ENCODE measurements at places on chromosomes 4 and X.

GRCh38 chr4:71974681-71975080 is 57.1 kb upstream of the NPFFR2 start:
- no peak for DNase-seq

GRCh38 chr4:99165978-99166377 is 21.9 kb upstream of the ADH4 start:
- no peak for DNase-seq

- DNase-seq, result no peak
Measured at GRCh38 chr4:16238327-16238726, 12.1 kb upstream of the TAPT1 start.

GRCh38 chrX:56125946-56126345 is 106.2 kb upstream of the KLF8 start:
- DNase-seq, result no peak

- no peak for DNase-seq
Measured at GRCh38 chr4:100949350-100949935, 397.9 kb downstream of the PPP3CA start.

DNA sequence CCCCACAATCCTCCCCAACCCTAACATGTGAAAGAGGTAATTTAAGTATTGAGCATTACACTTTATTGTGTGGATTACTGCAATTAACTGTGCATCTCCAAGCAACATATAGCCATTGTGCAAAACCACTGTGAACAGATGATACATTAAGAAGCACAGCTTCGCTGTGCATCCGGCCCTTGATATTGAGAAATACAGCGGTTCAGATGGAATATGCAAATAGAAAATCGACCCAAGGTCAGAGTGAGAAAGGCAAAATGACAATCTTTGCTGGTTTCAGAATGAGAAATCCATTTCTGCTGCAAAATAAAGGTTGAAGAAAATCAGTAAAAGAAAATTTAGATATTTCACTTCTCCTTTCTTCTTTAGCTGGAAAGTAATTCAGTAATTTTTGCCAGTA is 805.9 kb upstream of the GRID2 start:
- DNase-seq, result no peak

DNA sequence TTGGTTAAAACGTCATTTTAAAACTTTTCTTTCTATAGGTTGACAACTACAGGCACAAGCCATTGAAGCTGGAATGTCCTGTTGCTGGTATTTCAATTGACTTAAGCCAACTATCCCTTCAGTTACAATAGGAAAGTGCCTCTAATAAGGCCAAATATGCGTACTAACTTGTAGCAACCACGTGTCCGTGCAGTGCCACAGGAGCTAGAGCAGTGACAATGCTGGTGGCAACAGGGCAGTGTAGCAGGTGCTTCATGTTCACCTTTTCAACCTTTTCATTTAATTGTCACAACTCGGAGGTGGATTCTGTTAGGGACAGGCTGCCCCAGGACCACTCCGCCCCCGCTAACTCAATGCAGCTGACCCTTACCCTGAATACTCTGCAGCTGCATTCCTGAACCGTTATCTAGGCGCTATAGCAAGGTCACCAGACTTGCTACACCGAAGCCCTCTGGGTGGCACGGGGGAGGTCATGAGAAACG is 37.7 kb downstream of the ERVMER34-1 start:
- DNase-seq, result no peak

- no peak for DNase-seq
Measured at GRCh38 chr4:166655231-166655630, 579.1 kb downstream of the SPOCK3 start.

DNA sequence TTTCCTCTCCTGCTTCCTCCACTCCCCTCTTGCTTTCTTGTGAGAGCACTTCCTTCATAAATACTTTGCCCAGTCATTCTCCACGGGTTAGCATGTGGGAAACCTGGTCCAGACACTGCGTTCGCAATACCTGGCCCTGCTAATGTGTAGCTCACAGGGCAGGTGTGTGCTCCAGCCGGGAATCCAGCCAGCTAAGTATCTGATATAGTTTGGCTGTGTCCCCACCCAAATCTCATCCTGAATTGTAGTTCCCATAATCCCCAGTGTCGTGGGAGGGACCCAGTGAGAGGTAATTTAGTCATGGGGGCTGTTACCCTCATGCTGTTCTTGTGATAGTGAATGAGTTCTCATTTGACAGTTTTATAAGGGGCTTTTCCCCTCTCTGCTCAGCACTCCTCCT is 32.2 kb upstream of the STX18 start:
- DNase-seq, result no peak

GRCh38 chr4:180455226-180455625 is 1788.0 kb upstream of the TENM3 start:
- DNase-seq, result no peak

DNA sequence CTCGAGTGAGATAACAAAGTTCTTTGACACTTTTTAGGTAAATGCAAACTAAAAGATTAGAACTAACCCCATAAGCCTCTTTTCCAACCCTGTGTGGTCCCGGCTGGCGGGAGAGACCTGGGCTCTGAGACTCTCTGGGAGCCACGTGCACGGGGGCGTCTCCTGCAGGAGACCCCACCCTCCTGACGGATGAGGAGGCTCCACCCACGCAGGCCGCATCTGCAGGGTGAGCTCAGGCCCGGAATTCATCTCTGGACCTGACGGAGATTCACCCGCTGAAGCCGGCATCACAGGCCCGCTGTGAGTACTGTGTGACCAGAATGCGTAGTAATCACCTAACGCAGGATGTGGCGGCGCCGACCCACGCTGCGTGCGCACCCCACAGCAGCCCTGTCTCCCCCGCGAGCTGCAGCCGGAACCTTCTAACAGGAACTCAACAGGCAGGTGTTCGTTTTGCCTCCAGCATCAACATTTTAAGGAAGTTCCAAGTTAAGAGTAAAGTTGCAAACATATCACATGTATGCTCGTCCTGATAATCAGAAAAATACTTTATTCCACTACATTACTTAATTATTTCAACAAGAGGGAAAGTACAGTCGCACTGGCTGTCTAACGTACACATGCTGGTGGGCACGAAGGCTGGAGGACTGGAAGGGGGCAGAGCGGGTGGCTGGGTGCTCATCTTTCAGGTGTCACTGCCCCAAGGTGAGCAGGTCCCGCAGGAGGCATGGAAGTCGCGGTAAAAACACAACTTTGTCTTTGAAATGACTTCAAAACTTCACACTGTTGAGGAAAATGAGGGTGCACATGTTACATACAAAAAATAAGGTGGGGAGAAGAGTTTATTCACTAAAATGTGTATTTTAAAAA is 44.5 kb downstream of the FGFRL1 start:
- no peak for DNase-seq

GRCh38 chr4:154490583-154491340 is 837 bp downstream of the DCHS2 start:
- no peak for DNase-seq

- DNase-seq, result no peak
Measured at GRCh38 chrX:139766545-139766983, 58.6 kb upstream of the MCF2 start.

DNA sequence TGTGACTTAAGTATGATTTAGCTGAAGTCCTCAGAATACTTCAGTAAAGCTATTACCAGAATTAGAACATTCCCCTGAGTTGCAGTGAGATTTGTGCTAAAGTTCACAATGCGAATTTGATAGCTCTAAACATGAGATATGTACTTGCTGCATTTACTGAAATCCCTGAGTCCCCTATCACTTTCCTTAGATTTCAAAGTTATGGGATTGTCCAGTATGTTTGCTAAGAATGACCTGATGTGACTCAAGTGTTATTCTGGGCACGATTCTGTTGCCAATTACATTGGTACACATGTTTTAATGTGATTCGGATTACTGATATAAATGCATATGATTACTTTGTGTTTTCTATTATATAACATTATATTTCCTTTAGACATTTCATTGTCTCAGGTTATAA is 91.3 kb upstream of the AMOT start:
- DNase-seq, result no peak

GRCh38 chrX:68598841-68599240 is 48.6 kb upstream of the STARD8 start:
- no peak for DNase-seq

DNA sequence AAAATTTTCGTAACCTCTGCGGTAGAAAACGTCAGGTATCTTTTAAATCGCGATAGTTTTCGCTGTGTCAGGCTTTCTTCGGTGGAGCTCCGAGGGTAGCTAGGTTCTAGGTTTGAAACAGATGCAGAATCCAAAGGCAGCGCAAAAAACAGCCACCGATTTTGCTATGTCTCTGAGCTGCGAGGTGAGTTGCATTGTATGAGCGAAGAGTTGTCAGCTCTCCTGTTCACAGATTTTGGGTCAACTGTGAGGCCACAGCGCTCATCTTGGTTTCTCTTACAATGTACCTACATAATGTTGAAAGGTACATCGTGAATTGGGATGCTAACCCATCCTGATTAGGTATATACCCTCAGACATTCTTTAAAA is 486 bp downstream of the CLCN3 start:
- no peak for DNase-seq

DNA sequence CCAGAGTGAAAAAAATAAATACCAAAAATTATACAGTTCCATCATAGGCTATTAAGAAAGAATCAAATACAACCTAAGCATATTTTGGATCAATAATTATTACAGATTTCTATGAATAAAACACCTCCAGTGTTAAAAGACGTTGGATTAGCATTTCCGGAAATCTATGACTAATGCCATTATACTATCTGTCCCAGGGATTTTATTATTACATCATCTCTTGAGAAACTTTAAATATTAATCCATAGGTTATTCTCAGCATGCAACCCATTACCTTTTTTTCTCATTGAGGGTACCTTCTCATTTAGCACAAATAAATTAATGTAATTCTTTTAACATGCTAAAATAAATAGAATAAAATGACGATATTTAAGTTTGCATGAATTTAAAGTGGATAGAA is 44.6 kb downstream of the CXorf58 start:
- no peak for DNase-seq
